ENCODE measurements at places on chromosomes 6 and 20.

DNA sequence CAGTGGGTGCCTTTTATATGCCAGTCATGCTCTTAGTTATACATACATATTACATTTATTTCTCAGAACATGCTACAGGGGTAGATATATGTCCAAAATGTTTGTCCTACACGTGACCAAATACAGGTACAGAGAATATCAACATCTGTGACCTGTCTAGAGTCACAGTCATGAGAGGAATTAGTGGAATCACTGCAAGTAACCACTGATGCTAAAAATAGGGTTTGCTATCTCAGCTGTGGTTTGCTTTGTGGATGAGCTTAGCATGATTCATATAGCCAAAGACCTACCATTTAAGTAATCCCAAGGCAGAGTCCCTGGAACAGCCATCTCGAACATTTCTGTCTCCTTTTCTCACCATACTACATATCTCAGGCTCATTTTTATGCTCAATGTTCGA, 32.3 kb downstream of the GSTA3 start:
- DNase-seq: no peak

DNA sequence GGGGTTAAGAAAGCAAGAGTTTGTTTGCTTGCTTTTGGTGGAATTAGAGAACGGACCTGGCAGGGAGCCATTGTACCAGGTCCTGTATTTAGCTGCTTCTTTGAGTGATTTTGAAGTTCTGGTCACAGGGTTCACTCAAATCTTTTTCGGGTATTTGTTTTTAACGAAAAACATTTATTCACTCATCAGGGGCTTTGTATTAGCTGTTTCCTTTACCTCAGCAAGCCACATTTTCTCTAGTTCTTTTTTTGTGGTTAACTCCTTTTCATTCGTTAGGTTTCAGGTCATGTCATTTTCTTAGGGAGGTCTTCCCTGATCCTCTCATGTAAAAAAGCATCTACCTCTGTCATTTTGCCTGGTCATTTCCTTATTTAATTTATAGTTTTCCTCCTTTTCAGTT, 1502.2 kb downstream of the GRIK2 start:
- no peak for DNase-seq

DNA sequence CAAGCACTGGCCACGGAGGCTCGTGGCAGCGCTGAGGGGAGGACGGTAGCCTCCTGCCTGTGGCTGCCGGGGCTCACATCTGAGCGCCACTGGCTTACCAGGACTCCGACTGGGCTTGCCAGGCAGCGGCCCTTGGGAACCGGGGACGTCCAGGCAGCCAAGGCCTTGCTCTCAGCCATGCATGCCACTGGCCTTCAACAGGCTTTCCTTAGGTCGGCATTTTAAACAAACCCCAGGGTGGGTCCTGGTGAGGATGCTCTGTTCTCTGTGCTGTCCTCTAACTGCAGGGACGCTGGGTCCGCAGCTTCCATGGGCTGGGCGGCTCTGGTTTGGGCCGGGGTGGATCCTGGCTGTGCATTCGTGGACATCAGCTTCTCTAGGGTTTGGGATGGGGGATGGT, 59.1 kb upstream of the BHLHE23 start:
- no peak for DNase-seq

GRCh38 chr20:37142708-37143107, 36.4 kb upstream of the RPN2 start:
- DNase-seq: no peak

DNA sequence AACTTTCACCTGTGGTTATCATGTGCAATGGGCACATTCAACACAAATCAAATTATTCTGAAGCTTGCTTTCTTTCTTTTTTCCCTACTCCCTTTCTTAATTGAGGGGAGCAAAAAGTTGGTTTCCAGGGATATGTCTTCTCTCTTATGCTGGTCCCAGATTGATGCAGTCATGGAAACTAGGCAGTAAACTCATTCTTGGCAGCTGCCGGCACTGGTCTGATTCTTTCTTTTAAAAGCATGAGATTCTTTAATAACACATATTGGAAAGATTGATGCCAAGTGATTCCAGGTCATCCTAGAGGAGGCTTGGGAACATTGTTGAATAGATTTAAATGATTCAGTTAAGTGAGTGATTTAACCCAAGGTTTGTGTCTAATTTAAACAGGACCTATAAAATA, 29.0 kb downstream of the PTPRA start:
- no peak for DNase-seq

GRCh38 chr6:42979523-42980177, 669 bp upstream of the PEX6 start:
- DNase-seq: no peak

DNA sequence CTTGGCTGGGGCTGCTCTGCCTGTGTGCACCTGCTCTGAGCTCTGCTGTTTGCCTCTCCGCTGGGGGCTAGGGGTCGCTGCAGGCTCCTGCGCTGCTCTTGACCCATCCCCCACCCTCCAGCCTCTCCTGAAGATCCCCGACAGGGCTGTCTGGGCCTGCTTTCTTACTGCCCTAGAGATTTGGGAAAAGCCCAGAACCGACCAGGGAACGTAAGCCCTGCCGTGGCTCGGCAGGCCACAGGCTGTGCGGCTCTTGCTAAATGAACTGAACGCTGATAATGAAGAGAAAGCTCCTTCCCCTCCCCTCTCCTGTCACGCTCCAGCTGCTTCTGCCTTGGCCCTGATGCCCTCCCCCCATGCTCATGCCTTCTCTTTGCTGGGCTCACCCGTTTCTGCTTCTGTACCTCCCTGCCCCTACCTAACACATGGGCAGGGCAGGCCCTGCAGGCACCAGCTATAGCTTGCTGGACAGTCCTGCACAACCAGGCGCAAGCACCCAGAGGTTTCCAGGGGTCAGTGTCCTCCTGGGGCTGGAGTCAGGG, 32.0 kb upstream of the PCMTD2 start:
- DNase-seq: no peak

GRCh38 chr6:157779705-157780604, 43.1 kb upstream of the SNX9 start:
- DNase-seq: no peak

Measured in activated effector memory CD4-positive, alpha-beta T cell treated with Interleukin-2 at 50 U/mL for 16 hours (primary cell).